HFF-Myc (cell line): ENCODE measurements at places on chromosomes 12 and 14.

DNA sequence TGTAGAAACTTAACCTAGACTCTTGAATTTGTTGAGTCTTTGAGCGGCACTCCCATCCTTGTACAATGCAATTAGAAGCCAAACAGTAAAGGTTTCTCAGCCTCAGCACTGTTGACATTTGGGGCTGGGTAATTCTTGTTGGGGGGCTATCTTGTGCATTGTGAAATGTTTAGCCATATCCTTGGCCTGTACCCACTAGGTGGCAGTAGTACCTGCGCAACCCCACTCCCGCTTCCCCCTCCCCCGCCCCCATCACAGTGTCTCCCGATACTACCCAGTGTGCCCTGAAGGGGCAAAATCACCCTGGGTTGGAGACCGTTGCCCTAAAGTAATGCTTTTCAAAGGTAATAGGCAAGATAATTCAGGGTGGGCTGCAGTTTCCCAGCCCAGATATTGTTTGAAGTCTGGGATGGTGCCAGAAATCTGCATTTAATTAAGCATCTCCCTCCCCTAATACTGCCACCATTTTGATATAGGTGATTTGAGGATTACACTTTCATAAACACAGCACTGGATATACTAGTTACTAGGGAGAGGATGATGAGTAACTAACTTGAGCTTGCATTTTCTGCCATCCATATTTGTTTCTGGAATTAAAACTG lies 1.8 kb downstream of the COX6A1 start:
- peak; percentile 45 for DNase-seq

GRCh38 chr12:76329159-76329558 lies 19.1 kb downstream of the BBS10 start:
- peak; percentile 43 for DNase-seq

- no peak for DNase-seq
These were observed 74.9 kb downstream of the TSPAN9 start for GRCh38 chr12:3152011-3152511.

GRCh38 chr14:83714151-83714550 lies 1815.8 kb upstream of the FLRT2 start:
- no peak for DNase-seq

- DNase-seq: peak; percentile 42
These were observed 49.7 kb downstream of the FAM222A start for GRCh38 chr12:109763201-109763841.

GRCh38 chr12:124745891-124746570 lies 117.6 kb downstream of the SCARB1 start:
- DNase-seq: peak; percentile 81

GRCh38 chr12:132099739-132100138 lies 44.4 kb downstream of the DDX51 start:
- no peak for DNase-seq

GRCh38 chr12:114248527-114248926 lies 157.4 kb downstream of the TBX5 start:
- no peak for DNase-seq

DNA sequence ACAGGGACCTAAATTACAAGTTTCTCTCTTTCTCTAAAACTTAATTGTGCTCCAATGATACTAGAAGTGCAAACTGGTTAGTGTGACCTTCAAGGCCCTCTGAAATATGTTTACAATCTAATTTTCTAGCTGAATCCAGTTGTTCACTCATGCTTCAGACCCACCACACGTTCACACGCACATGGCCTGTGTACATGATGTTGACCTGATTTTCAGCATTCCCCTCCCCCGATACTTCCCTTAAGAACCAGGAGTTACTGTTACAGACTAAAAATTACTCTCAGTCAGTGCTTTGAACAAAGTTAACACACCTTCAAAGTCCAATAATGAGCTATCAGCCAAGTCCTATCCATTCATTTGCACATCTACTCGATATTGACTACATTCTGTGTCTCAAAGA lies 16.5 kb downstream of the MBIP start:
- DNase-seq: no peak

DNA sequence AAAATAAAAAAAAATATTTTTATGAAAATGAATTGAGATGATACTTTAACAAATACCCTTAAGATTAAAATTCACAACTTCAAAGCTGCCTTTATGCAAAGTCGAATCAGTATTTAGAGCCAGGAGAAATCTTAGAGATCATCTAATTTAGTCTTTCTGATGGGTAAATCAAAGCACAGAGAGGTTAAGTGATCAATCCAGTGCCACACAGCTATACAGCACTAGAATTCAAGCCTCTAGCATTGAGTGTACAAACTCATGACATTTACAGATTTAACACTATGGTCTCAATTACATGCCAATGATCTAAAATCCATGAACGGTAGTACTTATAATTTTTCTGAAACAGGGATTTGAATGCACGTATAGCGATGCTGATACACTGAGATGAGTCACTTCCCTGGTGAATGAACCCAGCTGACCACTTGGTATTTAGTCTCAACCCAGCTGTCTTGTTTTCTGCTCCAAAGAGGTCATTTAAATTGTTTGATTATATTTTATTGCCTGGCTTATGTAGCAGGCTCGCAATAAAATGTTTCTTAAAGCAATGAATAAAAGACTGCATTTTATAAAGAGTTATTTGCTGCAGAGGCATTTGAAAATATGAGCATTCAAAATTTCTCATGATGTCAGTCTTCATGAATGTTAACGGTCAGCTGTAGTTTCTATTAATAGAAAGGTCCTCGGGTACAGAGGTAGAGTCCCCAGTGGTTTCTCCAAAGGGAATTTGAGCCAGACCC lies 152.4 kb upstream of the PRICKLE1 start:
- peak; percentile 46 for DNase-seq

DNA sequence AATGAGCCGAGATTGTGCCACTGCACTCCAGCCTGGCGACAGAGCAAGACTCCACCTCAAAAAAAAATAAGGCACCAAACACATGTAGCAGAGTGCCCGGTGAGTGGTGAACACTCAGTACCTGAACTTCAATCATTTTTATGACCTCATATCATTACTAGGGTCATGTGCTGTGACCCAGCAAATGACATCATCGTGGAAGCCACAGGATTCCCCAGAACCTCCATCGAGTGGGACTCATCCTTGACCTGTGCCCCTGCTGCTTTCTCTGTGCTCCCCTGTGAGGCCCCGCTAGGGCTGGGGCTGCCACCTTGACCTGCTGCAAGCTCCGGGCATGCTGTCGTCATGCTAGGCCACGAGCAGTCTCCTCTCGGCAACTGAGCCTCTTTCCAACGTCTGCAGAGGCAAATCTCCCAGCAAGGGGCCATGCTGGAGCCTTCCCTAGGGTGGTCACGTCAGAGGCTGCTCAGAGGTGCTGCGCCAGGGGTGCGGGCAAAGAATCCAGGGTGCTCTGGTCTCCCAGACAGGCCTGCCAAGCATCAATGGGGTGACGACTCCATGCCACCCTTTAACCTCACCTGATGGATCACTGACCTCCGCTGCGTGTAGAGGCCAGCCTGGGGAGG lies 18.5 kb downstream of the GLTP start:
- no peak for DNase-seq

DNA sequence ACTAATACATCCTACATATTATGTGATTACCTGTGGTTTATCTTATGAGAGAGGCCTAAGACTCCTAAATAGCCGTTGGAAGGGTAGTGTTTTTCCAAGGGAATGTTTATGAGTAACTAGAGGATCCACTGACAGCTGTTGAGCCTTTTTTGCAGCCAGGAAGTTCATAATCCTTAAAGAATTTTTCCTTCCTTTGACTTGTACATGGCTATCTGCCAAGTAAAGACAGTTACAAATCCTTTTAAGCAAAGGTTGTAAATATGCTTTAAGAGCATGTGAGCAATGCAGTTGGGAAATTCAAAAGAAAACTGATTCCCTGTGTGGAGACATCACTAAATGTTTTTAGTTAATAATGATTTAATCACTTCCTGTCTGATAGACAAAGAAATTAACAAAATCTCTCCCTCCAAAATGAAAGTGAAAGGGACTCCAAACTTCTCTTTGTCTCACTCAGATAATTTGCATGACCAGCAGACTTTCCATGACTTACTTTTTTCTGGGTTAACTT lies 333.8 kb downstream of the PDZRN4 start:
- DNase-seq: peak; percentile 88

DNA sequence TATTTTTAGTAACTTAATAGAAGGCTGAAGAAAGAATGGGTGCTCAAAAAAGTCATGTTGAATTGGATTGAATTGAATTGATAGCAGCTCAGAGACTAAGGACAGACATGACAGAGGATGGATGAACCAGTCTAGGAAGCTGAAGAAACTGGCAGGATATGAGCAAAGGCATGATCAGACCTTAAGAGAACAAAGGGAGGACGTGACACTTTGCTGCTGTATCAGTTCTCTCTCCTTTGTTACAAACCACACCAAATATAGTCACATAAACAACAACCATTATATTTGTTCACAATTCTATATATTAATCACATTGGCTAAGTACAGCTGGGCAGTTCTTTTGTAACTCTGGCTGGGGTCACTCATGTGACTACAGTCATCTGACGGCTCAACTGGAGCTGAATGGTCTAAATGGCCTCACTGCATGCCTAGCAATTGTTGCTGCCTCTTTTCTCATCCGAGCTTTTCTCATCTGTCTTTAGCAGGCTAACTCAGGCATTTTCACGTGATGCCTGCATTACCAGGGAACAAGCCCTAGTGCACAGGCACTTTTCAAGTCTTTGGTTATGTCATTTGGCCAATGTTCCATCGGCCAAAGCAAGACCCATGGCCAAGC lies 355.0 kb downstream of the ETNK1 start:
- DNase-seq: no peak
